RKO (cell line): ENCODE measurements at places on chromosomes 5 and 9.
A peak's percentile ranks its signal among the peaks of the same experiment; 100 is the strongest.

- DNase-seq, result no peak
Observed at GRCh38 chr5:143251190-143251589, 152.3 kb downstream of the NR3C1 start.

DNA sequence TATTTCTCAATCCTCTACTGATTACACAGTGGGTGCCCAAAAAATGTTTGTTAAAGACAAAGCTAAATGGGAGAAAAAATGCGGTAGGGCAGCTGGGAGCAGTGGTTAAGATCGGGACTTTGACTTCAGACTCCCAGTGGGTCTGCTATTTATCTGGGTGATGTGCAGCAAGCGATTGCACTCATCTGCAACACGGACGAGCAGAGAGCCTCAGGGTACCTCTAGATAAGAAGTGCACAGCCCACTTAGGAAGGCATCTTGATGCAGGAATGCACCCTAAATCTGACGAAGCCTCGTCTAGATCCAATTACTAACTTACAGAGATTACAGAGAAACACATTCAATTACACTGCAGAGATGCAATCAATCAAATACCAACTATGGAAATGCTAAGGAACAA, 4.0 kb downstream of the MAPK9 start:
- no peak for DNase-seq

DNA sequence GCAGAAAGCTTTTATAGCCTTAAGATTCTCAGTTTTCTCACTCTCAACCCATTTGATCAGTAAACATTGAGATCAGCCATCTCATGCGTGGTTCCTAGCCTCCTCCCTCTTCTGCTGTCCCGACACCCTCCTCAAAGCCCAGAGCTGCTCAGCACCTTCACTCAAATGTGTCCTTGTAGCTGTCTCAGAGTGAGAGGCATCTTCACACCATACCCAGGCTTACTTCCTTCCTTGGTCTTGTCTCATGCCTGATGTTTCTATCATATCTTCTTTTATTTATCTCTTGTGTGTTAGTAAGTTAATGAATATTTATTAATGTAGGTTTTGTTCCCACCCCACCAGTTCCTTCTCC, 72.4 kb upstream of the SNX2 start:
- DNase-seq, result no peak

GRCh38 chr5:107324071-107324470, 346.7 kb downstream of the EFNA5 start:
- no peak for DNase-seq

GRCh38 chr5:173188280-173188679, 43.9 kb downstream of the BNIP1 start:
- DNase-seq, result no peak

DNA sequence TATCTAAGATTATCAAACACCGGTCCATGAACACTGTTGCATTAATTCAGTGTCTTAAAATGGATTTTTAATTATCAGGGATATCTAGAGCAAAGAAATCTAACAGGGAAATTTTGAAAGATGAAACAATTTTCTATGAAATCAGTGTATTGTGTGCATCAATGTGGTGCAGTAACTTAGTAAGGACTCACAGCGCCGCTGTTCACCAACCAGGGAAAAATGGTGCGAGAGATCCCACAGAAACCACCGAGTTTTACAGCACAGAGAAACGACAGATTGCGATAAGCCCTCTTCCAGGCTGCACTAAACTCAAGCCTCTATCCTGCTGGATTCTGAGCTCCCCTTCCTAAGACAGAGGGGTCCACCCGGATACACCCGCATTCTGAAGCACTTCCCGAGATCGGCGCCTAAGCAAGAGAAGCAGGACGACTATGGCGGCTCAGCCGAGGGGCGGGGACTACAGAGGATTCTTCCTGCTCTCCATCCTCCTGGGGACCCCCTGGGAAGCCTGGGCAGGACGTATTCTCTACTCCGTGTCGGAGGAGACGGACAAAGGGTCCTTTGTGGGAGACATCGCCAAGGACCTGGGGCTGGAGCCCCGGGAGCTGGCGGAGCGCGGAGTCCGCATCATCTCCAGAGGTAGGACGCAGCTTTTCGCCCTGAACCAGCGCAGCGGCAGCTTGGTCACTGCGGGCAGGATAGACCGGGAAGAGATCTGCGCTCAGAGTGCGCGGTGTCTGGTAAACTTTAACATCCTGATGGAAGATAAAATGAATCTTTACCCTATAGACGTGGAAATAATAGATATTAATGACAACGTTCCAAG, at the start of gene PCDHGA7:
Gene PCDHGA7, plus strand, starts transcription at position 274 of the 826 bp plus-strand sequence. Its CDS starts 158 bp downstream, at position 432.
- no peak for DNase-seq

DNA sequence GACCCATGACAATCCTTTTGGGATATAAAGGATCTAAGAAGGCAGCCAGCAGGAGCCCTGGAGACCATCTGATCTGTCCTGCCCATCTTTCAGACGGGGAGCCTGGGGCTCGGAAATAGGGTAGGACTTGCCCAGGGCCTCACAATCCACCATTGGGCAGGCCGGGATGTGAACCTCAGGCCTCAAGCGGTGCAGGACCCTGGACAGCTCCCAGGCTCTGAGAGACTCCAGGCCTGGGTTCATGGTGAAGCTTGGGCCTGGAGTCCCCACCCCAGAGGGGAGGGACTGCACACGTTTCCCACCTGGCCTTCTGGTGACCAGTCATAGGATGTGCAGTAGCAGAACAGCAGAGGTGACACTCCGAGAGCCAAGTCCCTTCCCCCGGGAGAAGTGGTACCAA, 36.6 kb upstream of the RAPGEF1 start:
- peak; percentile 62 for DNase-seq

DNA sequence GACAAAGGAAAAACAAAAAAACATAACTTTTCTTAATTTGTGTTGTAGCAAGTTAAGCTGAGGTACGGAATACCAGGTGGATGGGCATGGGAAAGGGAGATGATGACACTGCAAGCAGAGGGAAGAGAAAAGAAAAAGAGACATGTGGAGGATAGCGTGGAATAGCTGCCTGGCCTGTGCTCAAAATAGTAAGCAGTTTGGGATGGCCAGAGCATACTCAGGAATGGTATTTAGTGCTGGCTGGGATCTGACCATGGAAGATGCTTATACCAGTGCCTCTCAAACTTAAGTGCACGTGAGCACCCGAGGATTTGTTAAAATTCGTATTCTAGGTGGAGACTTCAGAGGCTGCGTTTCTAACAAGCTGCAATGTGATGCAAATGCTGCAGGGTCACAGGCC, 41.3 kb downstream of the LNPEP start:
- no peak for DNase-seq

DNA sequence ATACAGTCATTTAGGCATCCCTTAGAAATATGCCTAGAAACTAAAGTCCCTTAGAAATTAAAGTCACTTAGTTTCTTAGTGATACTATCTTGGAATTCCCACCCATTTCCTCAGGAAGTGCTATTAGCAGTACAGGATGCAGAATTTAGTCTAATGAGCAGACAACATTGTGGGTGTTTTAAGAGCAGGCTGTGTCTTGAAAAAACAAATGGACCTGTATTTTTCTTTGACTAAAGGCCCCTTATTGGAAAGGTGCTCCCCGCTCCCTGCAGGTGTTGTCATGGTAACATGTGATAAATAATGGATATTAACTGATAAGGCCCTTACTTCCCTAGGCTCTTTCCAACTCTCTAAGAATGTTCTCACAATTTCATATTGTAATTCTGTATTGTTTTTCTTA, 38.8 kb upstream of the STARD4 start:
- no peak for DNase-seq

- peak; percentile 51 for DNase-seq
Observed at GRCh38 chr9:2018162-2018643, 3.1 kb downstream of the SMARCA2 start.

DNA sequence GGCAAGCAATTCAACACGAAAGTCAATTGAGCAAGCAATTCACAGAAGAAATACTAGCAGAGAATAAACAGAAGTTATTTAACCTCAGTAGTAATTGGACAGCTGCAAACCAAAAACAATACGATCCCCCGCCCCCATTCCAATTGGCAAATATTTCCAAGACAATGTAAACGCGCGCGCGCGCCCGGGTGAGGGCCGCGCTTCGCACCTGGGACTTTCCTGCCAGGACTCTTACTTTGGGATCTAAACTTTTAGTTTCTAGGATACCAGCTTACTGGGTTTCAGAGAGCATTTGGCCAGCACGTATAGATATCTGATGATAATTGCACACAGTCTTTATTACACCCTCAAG, 8.6 kb downstream of the RUFY1 start:
- DNase-seq, result peak; percentile 33

DNA sequence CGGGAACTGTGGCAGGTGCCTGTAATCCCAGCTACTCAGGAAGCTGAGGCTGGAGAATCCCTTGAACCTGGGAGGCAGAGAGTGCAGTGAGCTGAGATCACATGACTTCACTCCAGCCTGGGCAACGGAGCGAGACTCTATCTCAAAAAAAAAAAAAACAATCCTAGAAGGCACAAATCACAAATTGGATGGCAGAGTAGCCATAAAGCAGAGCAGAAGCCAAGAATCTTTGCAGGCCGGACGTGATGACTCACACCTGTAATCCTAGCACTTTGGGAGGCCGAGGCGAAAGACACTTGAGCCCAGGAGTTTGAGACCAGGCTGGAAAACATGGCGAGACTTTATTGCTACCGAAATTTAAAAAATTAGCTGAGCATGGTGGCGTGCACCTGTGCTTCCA, 9.2 kb upstream of the FUBP3 start:
- peak; percentile 90 for DNase-seq

DNA sequence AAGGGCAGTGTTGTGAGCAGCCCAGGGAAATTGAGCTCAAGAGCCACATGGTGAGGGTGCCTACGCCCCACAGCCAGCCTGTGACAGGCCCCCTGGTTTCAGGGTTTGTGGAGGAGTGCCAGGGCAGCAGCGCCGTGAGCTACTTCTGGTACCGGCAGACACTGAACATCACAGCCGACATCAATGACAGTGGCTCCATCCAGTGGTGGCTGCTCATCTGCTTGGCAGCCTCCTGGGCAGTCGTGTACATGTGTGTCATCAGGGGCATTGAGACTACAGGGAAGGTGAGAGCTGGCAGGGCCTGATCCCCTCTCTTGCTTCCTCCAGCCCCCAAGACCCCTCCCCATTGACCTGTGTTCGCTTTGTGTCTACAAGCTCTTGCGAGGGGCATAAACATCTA, 10.2 kb downstream of the SLC6A18 start:
- DNase-seq, result no peak

DNA sequence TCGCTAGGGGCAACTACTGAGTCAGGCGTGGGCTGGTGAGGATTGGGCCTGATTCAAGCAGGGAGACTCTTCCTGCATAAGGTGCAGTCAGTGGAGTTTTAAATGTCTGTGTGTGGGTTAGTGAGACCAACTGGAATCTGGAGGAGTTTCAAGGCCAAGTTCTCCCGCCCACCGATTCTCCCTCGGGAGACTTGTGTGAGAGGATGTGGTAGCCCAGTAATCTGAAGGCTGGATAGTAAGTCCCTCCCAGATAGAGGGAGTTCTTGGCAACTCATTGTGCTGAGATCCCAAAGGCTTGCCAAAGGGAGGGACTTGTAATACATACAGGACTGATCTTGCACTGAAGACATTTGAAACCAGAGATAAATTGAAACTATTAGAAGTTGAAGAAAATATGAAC, 51.8 kb downstream of the WDR36 start:
- DNase-seq, result no peak

- no peak for DNase-seq
Observed at GRCh38 chr9:32490601-32491000, 35.4 kb downstream of the RIGI start.
